Mucosa of gallbladder (tissue), 1 donor: ENCODE measurements at places on chromosomes 6 and 20. TPM values are rescaled to one million over a fixed set of nuclear protein-coding genes. Genes with fewer than 3 reads are reported as not detected.
A peak's percentile ranks its signal among the peaks of the same experiment; 100 is the strongest.

DNA sequence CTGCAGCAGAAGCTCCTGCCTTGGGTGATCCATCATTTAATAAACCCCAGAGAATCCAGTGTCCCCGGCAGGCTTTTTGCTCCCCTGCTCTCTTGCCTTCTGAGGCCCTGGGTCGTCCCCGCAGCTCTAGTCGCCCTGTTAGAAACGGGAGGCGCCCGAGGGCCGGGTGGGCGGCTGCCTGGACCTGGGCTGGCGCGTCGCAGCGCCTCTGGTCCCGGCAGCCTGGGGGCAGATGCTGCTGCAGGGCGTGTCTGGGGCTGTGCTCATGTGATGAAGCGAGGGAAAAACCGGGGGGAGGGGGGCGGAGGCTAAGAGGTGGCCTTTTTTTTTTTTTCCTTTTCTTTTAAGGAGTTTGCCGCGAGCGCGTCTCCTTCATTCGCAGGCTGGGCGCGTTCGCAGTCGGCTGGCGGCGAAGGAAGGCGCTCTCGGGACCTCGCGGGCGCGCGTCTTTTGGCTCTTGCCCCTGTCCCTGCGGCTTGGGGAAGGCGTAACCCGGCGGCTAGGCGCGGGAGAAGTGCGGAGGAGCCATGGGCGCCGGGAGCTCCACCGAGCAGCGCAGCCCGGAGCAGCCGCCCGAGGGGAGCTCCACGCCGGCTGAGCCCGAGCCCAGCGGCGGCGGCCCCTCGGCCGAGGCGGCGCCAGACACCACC lies 394 bp downstream of the AKAP12 start:
- DNase-seq = peak; percentile 80

DNA sequence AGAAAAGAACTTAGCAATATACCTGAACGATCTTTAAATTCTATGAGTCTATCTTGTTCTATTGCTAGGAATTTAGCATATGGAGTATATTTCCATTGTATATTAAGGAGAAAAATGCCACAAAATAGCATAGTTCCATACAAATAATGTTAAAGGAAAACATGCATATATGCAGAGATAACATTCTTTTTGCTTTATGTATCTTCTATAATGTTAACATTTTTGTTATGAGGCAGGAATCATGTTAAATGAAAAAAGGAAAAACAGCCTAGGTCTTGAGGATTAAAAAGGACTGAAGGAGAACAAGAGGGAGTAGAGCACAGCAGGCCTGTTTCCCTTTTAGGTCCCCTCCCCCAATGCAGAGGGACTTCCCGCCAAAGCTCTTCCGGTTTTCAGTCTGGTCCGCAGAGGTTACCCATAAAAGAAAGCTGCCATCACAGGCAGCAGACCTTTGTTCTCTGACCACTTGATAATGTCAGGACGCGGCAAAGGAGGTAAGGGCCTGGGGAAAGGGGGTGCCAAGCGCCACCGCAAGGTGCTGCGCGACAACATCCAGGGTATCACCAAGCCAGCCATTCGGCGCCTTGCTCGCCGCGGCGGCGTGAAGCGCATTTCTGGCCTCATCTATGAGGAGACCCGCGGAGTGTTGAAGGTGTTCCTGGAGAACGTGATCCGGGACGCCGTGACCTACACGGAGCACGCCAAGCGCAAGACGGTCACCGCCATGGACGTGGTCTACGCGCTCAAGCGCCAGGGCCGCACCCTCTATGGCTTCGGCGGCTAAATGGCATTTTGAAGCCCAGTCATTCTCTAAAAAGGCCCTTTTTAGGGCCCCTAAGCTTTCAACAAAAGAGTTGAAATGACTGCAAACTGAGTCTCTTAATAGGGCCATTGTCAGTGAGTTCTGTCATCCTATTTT lies 108.4 kb upstream of the PRSS16 start:
- DNase-seq = peak; percentile 57

SYCP2L gene
- 0.37 TPM for total RNA-seq

- no peak for DNase-seq
These were observed 34.0 kb downstream of the CPNE5 start for GRCh38 chr6:36805096-36805797.

DNA sequence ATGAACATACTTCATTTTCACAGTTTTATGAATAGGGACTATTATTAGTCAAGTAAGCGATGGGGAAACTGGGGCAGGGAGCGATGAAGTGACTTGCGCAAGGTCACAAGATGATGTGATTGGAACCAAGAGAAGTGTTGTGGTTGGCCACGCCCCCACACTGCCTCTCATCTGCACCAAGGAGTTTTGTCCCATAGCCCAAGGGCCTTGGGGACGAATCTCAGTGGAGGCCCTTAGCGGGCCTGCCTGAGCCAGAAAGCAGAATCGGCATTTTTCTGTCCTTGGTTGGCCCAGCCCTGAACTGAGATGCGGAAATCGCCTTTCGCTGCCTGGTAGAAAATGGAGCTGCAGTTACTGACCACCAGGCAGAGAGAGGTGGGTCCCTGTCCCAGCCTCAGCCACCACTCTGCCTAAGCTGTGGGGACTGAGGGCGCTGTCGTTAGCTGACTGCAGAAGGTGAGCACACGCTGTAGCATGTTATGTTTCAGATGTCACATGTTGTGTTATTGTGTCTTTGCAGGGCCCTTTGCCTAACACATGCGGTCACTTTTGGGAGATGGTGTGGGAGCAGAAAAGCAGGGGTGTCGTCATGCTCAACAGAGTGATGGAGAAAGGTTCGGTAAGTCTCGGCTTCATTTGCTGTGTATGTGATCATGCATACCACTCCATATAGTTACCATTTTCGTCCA lies 57.8 kb downstream of the PTPN1 start:
- DNase-seq = no peak

DNA sequence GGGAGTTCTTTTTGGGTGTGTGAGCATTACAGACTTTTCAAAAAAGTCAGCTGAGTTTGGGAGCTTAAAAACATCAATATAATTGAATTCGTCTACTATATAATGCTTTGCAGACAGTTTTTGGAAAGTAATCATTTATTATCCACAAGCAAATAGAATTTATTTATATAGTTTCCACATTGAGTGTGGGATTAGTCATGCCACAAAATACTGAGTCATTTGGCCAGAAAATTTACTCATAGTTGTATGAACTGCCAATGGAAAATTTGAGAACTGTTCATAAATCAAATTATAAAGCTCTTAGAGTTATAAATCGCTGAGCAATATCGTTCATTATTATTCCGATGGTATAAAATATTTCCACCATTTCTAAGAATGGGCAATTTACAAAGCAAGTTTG lies 5.0 kb downstream of the BEND6 start:
- no peak for DNase-seq

GRCh38 chr6:1577146-1577680 lies 32.5 kb upstream of the FOXC1 start:
- DNase-seq = no peak

GRCh38 chr20:13389115-13389514 lies 168.0 kb downstream of the ISM1 start:
- DNase-seq = no peak

AKAP12 gene
- 81.0 TPM for total RNA-seq

CTCFL gene
- total RNA-seq = 0.17 TPM

GRCh38 chr6:139600919-139601475 lies 226.5 kb upstream of the CITED2 start:
- DNase-seq = no peak

DNA sequence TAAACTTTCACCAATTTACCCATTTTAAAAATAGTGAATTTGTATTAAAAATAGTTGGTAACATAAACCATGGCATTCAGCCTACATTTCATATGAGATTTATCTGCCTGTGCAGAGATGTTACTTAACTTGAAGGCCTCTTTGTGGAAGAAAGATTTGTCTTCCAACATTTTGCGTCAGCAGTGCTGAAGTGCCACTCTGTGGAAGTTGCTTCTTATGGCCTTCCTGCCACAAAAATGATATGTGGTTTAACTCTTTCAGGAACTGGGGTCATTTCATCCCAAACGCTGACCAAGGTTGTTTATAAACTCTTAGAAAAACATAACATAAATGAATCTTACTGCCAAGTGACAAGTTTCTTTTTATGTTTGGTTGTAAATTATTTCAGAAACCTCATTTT lies 246.8 kb downstream of the ARID1B start:
- DNase-seq = no peak

GRCh38 chr6:168035098-168035660 lies 37.7 kb downstream of the KIF25 start:
- peak; percentile 53 for DNase-seq

DNA sequence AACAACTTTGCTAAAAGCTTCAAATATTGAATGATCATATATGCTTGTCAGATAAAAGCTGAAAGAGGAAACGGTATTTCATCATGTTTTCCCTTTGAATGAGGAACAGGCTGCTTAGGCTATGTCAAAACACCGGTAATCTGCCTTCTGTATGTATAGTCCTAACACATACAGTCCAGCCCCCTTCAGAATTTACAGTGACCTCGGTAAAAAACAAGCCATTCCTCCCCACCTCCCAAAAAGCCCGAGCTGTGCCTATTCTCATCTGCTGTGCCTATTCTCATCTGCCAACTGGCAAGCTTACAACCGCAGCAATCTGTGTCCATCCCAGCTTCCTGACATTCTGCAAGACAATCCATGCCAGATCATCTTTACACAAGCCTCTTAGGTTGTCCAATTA lies 26.8 kb upstream of the UBE2J1 start:
- DNase-seq = no peak

- DNase-seq = peak; percentile 23
These were observed 339.6 kb downstream of the ARHGAP18 start for GRCh38 chr6:129370268-129370916.

DNA sequence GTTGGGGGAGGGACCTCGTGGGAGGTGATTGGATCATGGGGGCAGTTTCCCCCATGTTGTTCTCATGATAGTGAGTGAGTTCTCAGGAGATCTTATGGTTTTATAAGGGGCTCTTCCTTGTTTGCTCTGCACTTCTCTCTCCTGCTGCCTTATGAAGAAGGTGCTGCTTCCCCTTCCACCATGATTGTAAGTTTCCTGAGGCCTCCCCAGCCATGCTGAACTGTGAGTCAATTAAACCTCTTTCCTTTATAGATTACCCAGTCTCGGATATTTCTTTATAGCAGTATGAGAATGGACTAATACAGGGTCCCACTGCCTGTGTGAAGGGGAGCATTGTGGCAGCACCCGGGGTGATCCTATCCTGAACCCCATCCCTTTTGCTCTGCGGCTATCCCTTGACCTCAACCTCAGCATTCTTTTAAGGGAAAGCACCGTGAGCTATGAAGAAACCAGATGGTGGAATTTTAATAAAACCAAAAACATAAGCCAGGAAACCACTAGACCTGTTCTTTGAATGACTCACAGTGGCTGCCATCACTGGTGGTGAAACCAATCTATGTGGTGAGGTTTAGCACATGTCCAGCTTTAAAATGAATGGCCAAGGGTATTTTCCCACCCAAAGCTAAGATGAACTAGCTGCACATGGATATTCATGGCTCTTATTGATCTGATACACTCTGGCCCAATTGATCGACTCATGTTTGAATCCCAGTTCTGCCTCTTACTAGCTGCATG lies 62.2 kb downstream of the ZDHHC14 start:
- DNase-seq = no peak

GRCh38 chr20:11676630-11677287 lies 240.9 kb upstream of the BTBD3 start:
- no peak for DNase-seq

DNA sequence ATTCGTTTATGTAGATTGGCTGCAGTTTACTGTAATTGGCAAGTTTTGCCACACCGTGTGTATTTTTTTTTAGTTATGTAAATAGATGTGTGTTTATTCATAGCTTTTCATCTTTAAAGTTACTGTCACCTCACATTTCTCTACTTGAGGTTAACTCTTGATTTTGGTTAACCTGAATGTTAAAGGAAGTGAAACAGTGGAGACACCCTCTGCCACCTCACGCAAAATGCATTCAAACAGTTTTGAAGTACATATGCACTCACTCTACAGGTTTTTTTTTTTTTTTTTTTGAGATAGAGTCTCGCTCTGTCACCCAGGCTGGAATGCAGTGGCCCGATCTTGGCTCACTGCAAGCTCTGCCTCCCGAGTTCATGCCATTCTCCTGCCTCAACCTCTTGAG lies 17.7 kb downstream of the OR2A4 start:
- no peak for DNase-seq

C6orf62 gene
- 113 TPM for total RNA-seq

- no peak for DNase-seq
These were observed 21.3 kb downstream of the BLTP3A start for GRCh38 chr6:34813028-34813713.

C6orf163 gene
- 2.6 TPM for total RNA-seq

DNA sequence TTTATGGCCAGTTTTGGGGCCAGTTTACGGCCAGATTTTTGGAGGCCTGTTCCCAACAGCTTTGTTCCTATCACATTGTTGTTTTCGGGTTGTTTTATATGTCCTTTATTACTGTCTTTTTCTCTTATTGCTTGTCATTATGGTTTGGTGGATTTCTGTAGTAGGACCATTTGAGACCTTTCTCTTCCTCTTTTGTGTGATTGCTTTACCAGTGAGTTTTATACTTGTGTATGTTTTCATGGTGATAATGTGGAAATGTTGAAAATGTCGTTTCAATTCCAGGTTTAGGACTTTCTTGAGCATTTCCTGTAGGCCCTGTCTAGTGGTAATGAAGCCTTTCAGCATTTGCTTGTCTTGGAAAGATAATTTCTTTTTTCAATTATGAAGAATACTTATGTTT lies 17.8 kb downstream of the HLA-B start:
- DNase-seq = no peak

- peak; percentile 41 for DNase-seq
These were observed 6.5 kb upstream of the BCAS4 start for GRCh38 chr20:50788045-50788991.

- no peak for DNase-seq
These were observed 10.6 kb downstream of the SFT2D1 start for GRCh38 chr6:166331503-166332415.

GRCh38 chr6:154219250-154219649 lies 137.4 kb downstream of the IPCEF1 start:
- no peak for DNase-seq

GRCh38 chr6:155795173-155795796 lies 339.6 kb upstream of the NOX3 start:
- DNase-seq = no peak

LINC00237 gene
- total RNA-seq = not detected

- no peak for DNase-seq
These were observed 6.3 kb upstream of the SMIM28 start for GRCh38 chr6:138371452-138371711.

STX11 gene
- 2.9 TPM for total RNA-seq

- no peak for DNase-seq
These were observed 266.7 kb downstream of the CDH26 start for GRCh38 chr20:60224914-60225313.

TFAP2A gene
- total RNA-seq = 0.89 TPM

- DNase-seq = no peak
These were observed 83.0 kb downstream of the SCAND1 start for GRCh38 chr20:35871259-35871771.
